ENCODE measurements at places on chromosomes 12 and 14.

GRCh38 chr14:29788093-29788492 lies 139.6 kb downstream of the PRKD1 start:
- DNase-seq: no peak

DNA sequence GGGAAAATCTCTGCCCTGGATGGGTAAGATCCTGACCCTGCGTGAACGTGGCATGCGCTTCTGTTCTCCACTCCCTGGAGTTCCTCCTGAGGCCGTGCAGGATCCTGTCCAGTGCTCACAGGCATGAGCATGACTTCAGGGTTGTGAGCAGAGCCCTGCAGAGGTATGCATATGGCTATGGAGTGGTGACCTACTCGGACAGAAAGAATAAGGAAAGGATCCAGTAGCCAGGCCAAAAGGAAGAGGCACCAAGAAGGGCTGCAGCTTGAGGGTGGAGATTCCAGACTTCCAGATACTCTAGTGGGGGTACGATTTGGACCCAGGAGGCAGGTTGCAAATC lies 20.8 kb upstream of the CD27 start:
- no peak for DNase-seq

DNA sequence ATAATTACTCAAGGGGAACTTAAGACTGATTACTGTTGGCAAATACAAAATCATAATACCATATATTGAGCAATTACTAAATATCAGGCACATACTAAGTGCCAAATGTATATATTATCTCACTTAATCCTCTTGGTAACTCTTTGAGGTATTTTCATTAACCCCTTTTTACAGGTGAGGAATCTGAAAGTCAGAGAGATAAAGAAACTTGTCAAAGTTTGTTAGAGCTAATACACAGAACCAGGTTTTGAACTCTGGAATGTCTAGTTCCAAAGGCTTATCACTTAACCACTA lies 80.3 kb downstream of the LLPH start:
- no peak for DNase-seq

GRCh38 chr14:54867011-54867410 lies 35.6 kb downstream of the GCH1 start:
- DNase-seq: peak; percentile 72

GRCh38 chr12:100699209-100699608 lies 95.4 kb upstream of the ANO4 start:
- DNase-seq: no peak

Data from right lung (tissue), 10 donors.